ENCODE measurements at places on chromosomes 16 and 17.

- no peak for DNase-seq
Measured at GRCh38 chr17:66704858-66705520, 129.9 kb upstream of the CACNG5 start.

GRCh38 chr16:1920727-1921171, 2.5 kb upstream of the HS3ST6 start:
- no peak for DNase-seq

DNA sequence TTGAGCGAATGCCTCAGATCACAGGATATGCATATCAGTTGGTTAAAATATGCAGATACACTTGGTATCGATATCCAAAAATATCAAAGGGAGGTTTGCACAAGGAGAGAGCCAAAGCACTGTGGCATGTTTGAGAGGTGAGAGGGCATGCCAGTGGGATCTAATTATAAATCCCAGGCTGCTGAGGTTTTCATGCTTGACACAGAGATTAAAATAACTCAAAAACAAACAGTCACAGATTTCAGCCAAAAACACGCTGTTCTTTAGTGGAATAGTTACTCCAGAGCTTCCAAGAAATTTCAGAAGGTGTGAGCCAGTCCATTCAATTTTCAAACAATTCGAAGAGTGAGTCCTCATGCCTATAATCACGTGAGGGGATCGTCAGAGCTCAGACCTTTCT, 477.9 kb downstream of the SOX9 start:
- no peak for DNase-seq

GRCh38 chr17:56675876-56676660, 82.6 kb downstream of the NOG start:
- DNase-seq, result no peak

DNA sequence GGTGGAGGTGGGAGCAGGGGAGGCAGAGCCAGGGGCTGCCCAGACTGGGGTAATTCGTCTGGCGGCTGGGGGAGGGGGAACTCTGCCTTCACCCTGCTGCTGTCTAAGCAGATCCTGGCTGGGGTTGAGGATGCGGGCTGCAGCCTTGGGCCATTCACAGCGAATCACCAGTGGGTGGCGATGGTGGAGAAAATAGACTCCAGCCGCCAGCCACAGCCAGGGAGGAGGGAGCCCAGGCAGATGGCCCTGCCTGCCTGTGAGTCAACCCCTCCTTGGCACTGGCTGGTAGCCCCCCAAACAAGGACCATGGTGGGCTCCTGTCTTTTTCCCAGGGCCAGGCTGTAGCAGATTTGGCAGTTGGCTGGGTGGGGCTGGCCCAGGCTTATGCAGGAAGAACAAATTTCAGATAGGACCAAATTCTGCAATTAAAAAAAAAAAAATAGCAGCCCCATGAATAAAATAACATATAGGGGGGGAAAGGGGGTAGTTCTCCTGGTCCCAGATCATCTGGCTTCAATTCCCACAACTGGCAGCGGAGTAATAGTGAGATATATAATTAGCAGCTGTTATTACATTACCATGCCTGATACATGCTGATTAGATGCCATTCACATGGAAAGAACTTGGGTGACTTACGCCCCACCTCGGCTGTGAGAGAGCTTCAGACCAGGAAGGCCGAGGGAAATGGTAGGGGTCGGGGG, 41.5 kb upstream of the CDH5 start:
- no peak for DNase-seq

GRCh38 chr16:75114179-75114945, 2.2 kb downstream of the LDHD start:
- DNase-seq, result no peak

DNA sequence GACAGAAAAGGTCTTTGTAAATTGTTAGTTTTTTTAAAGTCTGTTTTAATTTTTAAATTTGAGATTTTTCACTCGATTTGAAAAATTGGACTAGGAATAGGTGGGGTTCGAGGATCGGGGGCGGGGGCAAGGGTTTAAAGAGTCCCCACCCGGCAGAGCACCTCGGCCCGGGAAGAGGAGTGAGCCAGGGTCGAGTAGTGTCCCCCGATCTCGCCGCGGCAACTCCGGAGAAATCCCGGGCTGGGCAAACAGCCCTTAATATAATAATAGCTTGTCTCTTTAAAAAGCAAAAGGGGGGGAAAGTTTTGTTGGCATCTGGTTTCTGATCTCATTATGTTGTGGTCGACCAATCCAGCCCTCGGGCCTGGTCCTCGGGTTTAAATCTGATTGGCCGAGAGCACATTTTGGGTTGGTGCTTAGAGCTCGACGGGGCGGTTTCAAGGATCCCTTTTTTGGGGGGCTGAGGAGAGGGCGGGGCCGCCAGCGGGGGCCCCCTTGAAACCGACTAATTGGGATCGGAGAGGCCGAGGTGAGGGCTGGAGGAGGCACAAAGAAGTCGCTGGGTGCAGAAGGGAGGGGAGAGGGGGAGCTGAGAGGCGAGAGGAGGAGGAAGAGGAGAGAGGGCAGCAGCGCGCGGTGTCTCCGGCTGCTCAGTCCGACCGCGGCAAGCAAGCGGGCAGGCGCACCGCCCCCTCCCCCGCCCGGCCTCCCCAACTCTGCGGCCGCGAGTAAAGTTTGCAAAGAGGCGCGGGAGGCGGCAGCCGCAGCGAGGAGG, at the start of gene FZD2:
Gene FZD2, plus strand, starts transcription at position 653 of the 775 bp plus-strand sequence. CDS start 205 bp downstream, outside the sequence.
- DNase-seq, result peak; percentile 90

DNA sequence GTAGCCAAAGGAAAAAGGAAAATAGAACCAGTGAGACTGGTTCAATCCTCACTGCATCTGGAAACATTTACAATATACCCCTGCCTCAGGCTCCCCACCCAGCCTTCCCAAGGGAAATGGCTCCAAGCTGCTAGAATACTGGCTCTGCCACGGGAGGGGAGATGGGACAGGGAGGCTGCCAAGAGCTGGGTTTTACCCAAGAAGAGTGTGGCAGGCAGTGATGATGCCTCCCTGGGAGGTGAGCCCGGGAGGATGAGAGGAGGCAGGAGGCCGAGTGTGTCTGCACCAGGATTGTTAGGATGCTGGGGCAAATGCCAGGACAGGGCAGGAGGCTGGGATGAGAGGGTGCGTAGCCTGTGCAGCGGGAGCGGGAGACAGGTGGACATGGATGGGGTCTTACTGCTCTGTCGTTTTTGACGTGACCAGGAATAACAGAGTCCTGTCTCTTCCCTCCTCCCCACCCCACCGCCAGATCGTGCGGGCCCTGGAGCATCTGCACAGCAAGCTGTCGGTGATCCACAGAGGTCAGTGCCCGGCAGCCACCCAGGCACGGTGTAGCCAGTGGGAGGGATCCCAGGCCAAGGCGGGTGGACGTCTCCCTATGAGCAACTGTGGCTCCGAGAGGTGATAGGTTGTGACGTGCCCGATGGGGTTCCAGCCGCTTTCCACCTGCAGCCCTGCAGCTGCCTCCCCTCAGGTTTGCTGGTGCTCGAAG, 18.4 kb downstream of the MAP2K3 start:
- DNase-seq, result no peak

- no peak for DNase-seq
Measured at GRCh38 chr17:75350706-75351105, 54.8 kb downstream of the GRB2 start.

DNA sequence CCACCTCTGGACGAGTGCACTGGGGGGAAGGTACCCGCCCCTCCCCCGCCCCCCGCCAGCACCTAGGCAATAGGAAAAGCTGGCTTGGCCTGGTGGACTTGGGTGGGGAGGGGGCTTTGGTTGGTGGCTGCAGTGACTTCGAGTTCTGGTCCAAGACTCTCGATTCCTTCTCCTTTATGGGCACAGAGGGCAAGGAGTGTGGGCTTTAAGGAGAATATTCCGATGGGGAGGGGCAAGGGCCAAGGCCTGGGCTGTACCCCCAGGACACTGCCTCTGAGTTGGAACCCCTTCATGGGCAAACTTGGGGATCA, 409 bp downstream of the ACSF2 start:
- DNase-seq, result no peak

DNA sequence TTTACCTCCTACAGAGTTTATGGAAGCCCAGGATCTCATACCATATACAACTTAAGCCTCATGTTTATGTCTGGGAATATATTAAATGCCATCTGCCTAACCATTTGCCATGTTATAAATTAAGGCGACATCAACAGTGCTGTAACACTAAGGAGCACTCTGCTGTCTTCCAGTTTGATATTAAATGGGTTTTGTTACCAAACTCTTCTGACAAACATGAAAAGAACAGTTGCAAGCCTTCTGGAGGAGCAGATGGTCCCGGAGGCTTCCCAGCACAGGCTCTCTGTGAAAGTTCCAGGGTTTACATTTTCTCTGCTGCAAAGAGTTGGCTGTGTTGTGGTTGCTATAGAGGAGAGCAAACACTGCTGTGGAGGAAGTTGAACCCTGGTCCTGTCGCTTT, 545.3 kb upstream of the SALL1 start:
- DNase-seq, result no peak

DNA sequence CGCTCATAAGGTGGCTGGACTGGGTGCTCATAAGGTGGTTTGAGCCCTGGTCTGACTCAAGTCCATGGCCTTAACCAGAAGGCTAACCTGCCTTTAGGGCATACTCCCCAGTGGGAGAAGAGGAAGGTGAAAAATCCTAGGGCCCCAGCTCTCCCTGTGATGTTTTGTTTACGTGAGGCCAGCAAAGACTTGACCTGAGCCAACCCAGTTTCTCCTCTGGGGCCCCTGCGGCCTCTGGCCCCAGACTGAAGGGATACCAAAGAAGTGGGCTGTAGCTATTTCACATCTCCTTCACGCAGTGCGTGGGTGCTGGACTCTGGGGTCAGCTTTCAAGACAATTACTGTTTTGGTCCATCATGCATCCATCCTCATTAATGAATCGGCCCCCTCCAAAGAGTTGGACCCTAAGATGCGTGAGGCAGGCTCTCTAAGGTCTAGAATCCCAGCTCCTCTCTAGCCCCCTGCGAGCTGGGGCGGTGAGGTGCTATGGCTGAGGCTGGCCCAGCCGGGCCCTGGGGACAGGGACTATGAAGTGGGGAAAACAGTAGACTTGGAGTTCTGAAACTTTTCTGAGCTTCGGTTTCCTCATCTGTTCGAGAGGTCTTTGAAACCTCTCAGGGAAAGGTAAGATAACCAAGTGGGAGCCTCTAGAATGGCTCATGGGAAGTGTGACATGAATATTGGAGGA, 1.5 kb downstream of the SH2B1 start:
- no peak for DNase-seq

GRCh38 chr16:57505169-57505568, 18.9 kb upstream of the DOK4 start:
- DNase-seq, result no peak

DNA sequence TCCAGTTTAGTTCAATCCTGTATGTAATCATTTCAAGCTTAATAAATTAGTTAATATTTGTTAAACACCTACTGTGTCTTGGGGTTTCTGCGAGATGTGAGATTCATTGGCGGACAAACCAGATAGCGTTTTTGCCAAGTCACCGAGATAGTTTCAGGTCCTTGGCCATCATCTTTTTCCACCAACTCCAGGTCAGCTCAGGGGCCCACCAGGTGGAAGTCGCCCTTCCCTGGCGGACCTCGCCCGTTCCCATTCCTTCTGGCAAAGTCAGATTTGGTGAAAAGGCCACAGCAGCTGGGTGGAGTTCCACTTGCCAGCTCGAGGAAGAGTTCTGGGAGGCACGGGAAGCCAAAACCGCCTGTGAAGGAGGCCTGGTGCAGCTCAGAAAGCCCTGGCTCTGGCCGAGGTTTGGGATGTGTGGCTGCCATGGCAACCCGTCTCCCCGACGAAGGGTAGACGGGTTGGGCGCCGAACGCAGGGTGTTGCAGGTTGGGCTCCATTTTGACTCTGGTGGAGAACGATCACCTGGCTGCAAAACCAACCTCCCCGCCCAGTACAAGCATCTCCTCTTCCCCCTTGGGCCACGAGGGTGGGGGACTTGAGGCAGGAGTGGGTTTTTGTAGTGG, 39.5 kb downstream of the CMIP start:
- DNase-seq, result no peak

DNA sequence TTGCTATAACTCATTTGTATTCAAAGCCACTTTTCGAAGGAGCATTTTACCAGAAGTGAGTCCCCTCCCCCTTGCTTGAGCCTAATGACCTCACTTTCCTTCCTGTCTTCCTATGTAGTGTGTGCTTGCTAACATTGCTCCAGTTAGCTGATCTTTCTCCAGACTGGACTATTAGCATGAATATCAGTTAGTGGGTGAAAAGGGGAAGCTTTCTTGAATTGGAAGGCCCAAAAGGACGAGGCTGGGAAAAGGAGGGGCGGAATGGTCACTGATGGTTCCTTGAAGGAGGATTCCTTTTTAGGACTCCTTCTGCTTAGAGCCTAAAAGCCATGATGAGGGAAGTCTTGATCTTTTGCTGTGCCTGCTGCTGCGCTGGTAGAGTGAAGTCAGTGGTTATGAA, 11.9 kb downstream of the MAP3K3 start:
- DNase-seq, result no peak

GRCh38 chr17:63474174-63474573, 2.7 kb upstream of the ACE start:
- no peak for DNase-seq

- no peak for DNase-seq
Measured at GRCh38 chr17:65457183-65457582, 104.3 kb downstream of the AXIN2 start.

DNA sequence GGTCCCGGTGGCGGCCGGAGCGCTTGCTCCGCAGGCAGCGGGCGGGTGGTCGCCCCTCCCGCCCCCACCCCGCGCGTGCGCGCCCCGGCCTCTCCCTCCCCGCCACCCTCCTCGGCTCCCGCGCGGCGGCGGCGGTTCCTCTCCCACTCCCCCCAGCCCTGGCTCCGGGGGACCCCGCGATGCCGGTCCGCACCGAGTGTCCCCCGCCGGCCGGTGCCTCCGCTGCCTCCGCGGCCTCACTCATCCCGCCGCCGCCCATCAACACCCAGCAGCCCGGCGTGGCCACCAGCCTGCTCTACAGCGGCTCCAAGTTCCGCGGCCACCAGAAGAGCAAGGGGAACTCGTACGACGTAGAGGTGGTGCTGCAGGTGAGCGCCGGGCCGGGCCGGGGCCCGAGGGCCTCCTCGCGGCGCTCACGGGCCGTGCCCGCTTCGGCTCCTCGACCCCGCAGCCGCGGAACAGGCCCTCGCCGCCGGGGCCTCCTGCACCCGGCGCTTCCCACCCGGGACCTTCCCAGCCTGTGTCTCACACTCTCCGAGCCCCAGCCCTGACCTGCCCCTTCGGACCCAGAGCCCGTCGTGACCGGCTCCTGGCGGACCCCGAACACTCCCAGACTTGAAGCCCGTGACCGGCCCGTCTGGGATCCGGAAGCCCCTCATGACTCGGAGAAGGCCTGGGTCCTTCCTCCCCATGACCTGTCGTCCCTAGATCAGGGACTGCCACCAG, 490 bp downstream of the GID4 start:
- no peak for DNase-seq

GRCh38 chr16:47571049-47571448, 109.9 kb downstream of the PHKB start:
- no peak for DNase-seq

Measured in ascending aorta (tissue), 2 donors.